ENCODE measurements at places on chromosomes 12 and 14. TPM values are rescaled to one million over a fixed set of nuclear protein-coding genes. Genes with fewer than 3 reads are reported as not detected.

- no peak for DNase-seq
Measured at GRCh38 chr12:109617491-109617890, 43.9 kb downstream of the MVK start.

DNA sequence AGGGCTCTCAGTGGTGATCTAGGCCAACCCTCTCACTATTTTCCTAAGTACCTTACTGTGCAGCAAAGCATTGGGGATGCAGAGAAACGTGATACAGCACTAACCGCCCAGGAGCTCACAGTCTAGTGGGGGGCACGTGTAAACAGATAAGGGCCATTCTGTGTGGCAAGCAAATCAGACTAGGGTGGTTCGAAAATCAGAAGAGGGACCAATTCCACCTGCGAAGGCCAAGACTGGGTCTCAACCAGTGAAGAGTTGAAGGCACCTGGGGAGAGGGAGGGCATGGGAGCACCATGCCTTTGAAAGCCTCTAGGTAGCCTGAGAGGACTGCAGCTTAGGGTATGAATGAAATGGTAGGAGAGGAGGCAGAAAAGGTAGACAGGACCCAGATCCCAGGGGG, 2.2 kb downstream of the PITPNM2 start:
- DNase-seq = no peak

Gene CLEC7A
- total RNA-seq = not detected

GRCh38 chr14:101927859-101928258, 36.5 kb upstream of the DYNC1H1 start:
- peak; percentile 97 for DNase-seq

- peak; percentile 74 for DNase-seq
Measured at GRCh38 chr12:130916241-130916911, 37.3 kb upstream of the ADGRD1 start.

Gene FAM161B
- 3.1 TPM for total RNA-seq

DNA sequence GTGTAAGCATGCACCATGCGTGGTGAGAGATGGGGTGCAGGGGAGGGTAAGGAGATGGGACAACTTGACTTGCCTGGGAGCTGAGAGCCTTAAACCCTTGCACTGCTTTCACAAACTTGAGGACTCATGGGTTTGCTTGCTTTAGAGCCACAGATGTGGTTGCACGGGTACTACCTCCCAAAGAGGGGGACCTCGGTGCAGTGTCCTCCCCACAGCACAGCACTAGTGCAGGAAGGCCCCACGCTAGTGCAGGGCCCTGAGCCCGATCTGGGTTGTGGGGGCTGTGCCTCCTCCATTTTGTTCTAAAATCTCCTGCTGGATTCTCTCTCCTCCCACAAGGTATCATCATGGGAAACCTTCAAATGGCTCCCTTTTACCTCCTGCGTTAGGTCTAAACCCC, 11.2 kb downstream of the KRT72 start:
- DNase-seq = no peak

DNA sequence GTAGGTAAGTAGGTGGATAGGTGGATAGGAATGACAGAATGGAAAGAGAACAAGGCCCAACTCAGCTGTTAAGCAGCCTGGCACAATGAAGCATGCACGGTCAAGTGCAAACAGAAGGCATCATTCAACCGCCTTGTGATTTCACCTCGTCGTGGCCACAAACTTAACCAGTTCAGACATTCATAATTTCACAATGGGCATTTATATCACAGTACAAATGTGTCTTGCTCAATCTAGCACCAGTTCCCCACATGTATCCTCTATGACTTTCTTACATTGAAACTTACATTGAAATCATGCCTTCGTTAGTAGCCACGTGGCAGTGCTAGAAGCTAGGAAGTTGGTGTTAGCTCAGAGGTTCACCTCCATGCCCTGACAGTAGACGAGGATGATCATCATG, 207.5 kb downstream of the ETV6 start:
- DNase-seq = no peak

- no peak for DNase-seq
Measured at GRCh38 chr14:79412822-79413221, 798.5 kb downstream of the DIO2 start.

Gene C12orf56
- total RNA-seq = not detected

DNA sequence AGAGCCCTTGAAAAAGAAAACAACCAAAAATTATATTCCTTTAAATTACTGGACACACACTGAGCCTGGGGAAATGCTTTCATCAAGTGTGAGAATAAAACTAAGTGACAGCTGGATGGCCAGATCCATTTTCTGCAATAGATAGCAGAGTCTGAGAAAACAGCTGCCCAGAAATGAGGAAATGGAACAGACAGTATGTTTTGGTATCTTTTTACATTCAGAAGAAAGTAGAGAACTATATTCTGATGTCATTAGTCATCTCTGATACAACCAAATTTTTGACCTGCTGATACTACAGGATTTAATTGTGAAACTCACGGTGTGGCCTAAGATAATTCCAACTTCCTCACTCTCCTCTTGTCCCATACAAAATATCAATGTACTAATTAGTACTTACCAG, 78.2 kb downstream of the HMGA2 start:
- DNase-seq = peak; percentile 72

GRCh38 chr14:45902241-45902640, 649.2 kb upstream of the MIS18BP1 start:
- DNase-seq = no peak

Gene ITPR2
- 79.5 TPM for total RNA-seq

DNA sequence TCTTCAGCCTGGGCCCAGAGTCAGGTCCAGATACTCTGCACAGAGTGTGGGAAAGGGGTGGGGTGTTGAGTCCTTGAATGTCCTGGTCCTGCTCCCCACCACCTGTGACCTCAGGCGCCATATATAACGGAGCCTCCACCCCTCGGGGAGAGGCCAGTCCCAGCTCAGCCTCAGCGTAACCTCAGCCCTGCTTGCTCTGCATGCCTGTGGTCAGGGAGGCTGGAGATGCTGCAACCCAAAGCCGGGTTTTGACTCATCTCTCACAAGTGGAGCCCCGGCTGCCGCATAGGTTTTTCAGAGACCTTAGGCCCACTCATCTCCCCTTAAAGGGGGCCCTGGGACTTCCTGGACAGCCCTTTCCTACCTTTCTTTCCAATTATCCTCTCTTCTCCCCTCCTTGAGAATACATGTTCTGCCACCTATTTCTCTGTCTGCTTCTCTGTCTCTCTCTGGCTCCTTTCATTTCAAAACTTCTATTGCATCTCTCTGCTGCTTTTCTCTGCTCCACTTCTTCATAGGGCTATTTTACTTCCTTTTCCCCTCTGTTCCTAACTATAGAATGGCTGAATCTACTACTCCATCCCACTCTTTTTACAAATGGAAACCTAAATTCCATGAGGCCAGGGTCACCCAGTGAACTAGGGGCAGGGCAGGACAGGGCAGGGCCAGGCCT, 1.2 kb downstream of the ITGB7 start:
- DNase-seq = peak; percentile 84

DNA sequence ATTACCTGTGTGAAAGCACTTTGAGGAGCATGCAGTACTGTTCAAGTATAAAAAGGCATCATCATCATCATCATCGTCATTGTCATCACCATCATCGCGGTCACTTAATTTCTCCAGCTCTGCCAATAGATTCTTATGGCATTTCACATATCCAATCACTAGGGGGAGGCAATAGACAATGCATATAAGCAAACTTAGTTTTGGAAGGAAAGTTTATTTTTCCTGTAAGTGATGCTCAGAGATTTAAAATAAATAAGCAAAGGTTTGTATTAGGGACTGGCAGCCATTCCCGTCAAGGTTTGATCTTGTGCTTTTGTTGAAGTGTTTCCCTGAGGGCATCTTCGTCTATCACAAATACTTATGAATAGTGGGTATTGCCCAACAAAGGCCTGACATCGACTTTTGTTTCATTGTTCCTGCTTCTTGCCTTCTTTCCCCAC, 127.4 kb downstream of the KTN1 start:
- peak; percentile 75 for DNase-seq

Data from fibroblast of the aortic adventitia (primary cell).